ENCODE measurements at places on chromosomes 5 and 9.

- DNase-seq = peak; percentile 97
Observed at GRCh38 chr9:131739959-131740648, at the start of gene RAPGEF1. Gene RAPGEF1, minus strand, starts transcription at chr9:131740076. Its CDS starts 246 bp downstream, at chr9:131739830.

GRCh38 chr9:8392866-8393265, 593.3 kb upstream of the DMAC1 start:
- DNase-seq = no peak

- peak; percentile 55 for DNase-seq
Observed at GRCh38 chr5:756865-757345, 27.6 kb downstream of the ZDHHC11B start.

DNA sequence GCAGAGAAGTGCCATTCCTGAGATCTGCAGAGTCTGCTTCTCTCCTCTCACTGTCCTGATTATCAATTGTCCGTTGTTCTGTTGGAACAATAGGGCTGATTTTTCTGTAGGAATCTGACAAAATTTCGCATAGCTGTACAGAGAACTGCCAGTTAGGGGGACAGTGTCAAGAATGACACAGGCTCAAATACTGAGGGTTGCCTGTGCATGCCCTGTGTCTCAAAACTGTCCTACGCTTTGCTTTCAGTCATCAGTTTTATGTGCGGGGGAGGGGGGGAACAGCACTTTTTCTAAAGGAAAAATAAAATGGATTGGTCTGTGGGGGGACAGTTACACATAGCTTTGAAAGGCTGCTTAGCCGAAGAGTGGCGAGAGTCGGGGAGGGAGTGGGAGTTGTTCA, 248.6 kb downstream of the PDZD2 start:
- DNase-seq = no peak

DNA sequence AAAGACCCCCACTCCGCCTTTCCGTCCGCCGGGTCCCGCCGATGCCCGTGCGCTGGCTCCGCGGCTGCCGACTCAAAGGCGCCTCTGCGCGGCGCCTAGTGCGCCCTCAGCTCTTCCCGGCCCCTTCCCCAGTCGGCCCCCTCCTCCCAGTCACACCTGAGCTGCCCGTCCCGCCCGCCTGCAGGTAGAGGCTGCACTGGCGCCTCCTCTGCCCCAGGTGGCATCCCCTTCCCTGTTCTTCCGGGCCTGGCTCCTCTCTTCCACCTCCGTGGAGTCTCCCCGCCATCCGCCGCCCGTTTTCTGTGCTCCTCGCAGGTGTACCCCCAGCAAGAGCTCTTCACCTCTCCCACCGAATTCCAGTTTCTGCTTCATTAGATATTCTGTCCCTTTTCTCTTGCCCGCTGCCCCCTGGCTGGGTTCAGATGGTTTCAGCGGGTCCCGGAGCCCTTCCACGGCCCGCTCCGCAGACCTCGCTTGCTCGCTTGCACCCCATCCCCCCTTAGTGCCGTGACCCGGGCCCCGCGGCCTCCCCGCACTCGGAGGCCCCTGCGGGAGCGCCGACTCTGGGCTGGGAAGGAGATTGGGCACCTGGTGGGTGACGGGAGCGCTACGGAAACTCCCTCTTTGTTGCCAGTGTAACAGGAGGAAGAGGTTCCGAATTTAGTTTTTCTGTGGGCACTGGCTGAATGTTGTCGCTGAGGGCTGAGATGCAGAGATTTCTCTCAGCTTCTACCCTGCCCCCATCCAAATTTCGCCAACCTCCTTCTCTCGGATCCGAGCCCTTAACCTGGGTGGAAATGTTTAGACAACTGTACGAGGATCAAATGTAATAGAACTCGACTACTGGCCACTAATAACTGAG, 809 bp downstream of the SLC44A1 start:
- peak; percentile 60 for DNase-seq

DNA sequence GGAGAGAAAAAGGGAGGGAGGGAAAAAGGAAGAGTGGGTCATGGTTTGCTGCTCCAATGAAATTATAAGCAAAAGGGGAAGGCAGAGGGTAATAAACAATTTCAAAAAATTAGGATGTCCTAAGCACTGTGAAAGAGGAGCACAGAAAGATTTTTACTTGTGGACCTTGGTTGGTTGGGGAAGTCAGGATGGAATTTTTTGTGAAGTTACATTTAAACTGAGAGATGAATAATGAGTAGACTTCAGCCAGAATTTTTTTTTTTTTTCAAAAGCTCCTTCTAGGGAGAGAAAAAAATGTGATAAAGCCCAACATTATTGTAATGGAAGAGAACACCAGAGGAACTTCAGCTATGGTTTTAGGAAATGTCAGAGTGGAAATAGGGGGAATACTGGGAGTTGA, 515.9 kb upstream of the PAPPA start:
- DNase-seq = no peak

DNA sequence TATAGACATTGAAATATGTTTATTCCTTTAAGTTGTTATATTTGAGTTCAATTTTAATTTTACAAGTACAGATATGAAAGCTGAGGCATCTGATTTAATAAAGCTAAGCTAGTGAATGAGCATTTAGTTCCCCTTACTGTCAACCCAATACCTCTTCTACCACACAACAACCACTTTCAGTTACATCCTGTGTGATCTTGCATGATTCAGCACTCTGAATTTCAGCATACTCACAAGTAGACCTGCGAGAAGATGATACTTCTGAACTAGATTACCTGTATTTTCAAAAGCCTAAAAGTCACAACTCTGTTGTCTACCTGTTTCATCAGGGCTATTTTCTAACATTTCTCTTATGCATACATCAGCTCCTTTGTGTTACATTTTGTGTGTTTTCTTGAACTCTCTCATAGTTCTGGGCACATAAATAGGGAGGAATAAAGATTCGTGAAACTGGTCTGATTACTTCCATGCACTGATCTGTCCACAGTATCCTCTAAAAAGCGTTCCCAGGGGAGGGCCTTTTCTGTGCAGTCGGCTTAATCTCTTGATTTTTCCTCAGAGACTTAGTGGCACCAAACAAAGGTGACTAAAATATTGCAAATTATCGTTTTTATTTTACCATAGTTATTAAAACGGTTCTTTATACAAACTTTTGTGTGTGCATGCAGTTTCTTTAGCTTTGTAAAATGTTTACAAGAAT, 2025.5 kb upstream of the NUDT12 start:
- no peak for DNase-seq
